ENCODE measurements at places on chromosomes 3 and 15.

- no peak for DNase-seq
These were observed 223.5 kb downstream of the DTWD1 start for GRCh38 chr15:49844390-49844789.

GRCh38 chr3:65732051-65732935 lies 306.4 kb downstream of the MAGI1 start:
- DNase-seq, result no peak

GRCh38 chr3:140974900-140975299 lies 33.3 kb downstream of the SLC25A36 start:
- DNase-seq, result no peak

DNA sequence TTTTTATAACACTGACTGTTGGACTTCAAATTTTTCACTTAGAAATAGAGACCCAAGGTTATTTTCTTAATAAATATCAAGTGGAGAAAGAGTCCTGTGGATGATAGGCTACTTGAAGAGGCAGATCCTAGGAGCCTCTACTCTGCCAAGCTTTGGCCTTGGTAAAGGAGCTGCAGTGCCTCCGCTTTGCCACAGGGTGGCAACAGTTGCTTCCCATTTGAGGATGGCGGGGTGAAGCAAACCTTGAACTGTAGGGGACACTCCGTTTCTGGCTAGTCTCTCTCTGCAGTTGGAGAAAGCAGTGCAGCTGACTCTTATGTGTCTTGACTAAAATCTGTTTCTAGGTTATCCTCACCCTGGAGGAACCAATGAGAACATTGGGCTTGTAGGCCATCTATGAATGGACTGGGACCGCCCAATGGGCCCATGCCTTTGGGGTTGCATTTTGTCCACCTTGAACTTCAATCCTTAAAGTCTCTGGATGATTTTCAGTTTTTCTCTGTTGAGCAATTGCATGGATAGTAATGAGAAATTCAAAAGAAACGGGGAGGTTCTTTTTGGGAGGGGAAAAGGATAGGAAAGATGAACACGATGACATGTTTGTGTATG lies 9.8 kb downstream of the SCG5 start:
- DNase-seq, result peak; percentile 28

DNA sequence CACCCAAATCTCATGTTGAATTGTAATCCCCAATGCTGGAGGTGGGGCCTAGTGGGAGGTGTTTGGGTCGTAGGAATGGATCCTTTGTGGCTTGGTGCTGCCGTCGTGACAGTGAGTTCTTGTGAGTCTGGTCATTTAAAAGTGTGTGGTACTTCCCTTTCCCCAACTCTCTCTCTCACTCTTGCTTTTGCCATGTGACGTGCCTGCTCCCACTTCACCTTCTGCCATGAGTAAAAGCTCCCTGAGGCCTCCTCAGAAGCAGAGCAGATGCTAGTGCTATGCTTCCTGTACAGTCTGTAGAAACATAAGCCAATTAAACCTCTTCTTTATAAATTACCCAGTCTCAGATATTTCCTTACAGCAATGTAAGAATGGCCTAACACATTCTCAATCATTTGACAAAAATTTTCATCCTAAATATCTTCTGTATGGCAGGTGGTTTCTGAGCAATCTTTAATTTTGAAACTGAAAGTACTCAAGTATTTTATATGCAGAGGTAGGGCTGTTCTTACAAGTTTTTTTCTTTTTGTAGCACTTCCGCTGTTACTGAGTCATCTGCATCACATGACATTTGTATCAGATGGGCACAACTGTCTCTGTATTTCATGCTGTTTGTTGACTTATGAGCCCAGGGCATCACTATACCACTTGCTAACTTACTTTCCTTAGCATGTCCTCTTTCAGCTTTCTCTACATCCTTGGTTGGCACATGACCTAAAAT lies 8.8 kb downstream of the RPL39L start:
- DNase-seq, result peak; percentile 75

DNA sequence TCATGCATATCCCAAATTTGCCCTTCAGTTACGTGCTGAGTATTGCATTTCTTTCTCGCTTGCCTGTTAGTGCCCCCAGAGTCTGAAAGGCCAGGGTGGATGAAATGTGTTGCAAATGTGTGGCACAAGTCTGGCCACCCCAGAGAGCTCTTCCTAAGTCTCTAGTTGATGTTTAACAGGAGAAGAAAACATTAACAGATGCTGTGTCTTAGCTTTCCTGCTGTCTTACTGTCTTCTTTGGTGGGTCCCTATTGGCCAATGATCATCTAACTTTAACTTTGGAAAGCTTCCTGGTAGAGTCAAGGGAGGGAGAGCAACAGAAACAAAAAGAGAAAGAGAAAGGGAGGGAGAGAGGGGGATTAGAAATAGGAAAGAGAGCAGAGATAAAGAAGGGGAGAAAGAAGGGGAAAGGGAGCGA lies 76.7 kb upstream of the P3H2 start:
- DNase-seq, result no peak

- no peak for DNase-seq
These were observed 3.9 kb upstream of the MAP1A start for GRCh38 chr15:43513550-43513949.

- no peak for DNase-seq
These were observed 5.1 kb downstream of the MIX23 start for GRCh38 chr3:122377975-122378374.

GRCh38 chr15:70023769-70024491 lies 73.8 kb downstream of the TLE3 start:
- no peak for DNase-seq

- DNase-seq, result no peak
These were observed 43.2 kb upstream of the PTPN23 start for GRCh38 chr3:47337656-47338055.

DNA sequence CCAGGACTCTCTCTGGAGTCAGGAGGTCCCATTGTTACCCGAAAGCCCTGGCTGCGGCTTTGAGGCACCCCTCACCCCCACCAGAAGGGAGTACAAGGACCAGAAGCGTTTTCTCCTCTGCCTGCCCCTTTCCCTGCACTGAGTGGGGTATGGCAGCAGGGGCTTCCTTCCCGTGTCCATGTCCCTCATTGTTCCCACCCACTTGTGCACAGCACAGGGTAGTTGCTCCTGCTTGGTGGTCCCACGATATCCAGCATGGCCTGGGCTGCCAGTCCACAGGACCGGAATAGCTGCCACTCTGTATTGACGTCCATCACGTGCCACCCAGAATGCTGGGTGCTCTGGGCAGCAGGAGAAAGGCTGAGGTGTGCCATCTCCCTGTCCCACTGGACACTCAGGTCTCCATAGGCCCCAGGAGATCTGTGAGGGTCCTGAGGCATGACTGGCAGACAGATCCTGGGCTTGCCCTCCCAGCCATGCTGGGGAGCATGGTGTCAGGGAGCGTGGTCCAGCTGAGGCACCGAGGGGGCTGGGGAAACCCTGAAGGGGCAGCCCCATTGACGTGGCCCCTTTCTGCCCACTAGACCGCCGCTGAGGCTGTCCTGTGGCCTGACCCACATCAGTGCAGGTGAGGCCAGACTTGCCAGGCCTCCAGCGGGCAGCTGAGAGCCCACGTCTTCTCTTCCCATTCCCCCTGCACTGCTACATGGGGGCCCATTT lies 45.3 kb upstream of the SEC22A start:
- DNase-seq, result no peak

DNA sequence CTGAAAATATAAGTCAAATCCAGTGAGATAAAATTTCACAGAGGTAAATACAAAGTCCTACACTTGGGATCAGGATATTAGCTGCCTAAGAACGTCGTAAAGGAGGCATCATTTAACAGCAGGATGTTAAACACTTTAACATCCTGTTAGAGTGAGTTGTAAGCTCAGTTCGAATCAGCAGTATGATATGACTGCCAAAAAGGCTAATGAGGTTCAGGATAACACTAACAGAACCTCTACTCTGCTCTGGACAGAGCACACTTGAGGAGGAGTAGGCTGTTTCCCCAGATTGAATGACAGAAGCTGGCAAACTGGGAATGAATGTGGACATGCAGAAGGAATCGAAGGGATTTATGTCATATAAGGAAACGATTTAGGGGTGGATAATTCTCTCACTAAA lies 227.1 kb upstream of the CD96 start:
- DNase-seq, result no peak

GRCh38 chr3:196639483-196640296 lies at the start of gene NRROS:
Gene NRROS (plus strand): TSS chr3:196639694. CDS start chr3:196654540, 14,846 bp downstream.
- DNase-seq, result peak; percentile 21

DNA sequence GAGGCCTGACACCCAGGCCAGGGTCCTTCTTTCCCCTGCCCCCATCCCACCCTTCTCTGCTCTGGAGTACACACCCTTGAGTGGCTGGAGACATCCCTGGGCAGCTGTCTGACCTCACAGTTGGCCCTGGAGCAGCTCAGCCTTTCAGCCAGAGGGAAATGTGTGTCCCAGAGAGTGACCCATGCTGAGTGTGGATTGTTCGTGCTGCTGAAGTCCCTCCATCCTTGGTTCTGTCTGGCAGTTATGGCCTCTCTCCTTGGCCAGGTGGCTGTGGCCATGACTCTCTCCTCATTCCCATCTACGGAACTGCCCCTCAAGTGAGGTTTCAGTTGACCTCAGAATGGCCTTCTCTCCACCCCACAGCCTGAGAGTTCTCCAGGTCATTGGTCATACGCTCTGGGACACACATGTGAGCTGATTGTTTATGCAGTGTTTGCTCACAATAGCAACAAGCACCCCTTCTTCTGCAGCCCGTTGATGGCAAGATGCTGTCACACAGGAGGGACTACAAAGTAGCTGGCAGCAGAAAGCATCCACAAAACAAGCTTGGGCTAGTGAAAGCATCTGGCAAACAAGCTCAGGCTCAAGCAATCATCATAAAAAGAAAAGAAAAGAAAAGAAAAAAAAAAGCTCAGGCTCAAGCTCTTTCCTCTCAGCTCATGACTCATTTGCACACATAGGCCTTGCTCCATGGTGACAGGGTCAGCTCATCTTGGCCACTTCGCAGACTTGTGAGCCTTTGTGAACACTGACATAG lies 55.3 kb upstream of the ITGA11 start:
- DNase-seq, result no peak

GRCh38 chr15:88635318-88635717 lies 3.5 kb upstream of the ISG20 start:
- peak; percentile 30 for DNase-seq

DNA sequence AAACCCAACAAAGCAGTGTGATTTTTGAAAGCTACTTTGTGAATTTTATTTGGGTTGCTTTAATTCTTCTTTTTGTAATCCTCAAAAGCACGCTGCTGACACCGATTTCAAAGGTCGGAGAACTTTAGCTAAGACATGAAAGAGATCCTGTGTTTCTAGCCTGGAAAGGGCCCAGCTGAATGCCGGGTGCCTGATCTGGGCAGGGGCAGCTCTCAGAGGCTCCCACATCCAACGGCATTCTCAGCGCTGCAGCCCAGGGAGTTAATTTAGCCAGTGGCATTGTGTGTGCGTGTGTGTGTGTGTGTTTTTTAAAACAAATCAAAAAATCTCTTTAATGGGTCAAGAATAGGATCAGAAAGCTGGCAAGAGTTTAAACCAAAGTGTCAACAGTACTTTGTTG lies 6.6 kb downstream of the RBP1 start:
- DNase-seq, result no peak

DNA sequence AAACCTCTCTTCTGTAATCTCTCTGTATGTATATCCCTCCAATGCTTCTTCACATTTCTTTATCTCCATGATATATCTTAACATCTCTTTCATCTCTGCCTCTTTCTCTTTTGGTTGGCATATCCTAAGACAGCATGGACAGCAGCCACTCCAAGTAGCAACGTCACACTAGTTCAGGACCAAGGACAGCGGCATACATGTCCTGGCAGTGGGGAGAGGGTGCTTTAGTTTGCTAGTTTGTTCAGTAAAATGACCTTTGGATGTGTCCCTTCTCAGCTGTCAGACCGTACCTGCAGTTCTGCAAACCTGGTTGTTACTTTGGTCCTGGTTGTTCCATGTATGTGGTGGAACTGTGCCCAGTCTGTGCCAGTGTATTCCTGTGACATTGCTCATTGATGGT lies 225.6 kb upstream of the ROPN1 start:
- no peak for DNase-seq

GRCh38 chr3:73601481-73601880 lies 23.3 kb downstream of the PDZRN3 start:
- DNase-seq, result no peak

- DNase-seq, result no peak
These were observed 601.7 kb downstream of the SI start for GRCh38 chr3:164476631-164477030.

DNA sequence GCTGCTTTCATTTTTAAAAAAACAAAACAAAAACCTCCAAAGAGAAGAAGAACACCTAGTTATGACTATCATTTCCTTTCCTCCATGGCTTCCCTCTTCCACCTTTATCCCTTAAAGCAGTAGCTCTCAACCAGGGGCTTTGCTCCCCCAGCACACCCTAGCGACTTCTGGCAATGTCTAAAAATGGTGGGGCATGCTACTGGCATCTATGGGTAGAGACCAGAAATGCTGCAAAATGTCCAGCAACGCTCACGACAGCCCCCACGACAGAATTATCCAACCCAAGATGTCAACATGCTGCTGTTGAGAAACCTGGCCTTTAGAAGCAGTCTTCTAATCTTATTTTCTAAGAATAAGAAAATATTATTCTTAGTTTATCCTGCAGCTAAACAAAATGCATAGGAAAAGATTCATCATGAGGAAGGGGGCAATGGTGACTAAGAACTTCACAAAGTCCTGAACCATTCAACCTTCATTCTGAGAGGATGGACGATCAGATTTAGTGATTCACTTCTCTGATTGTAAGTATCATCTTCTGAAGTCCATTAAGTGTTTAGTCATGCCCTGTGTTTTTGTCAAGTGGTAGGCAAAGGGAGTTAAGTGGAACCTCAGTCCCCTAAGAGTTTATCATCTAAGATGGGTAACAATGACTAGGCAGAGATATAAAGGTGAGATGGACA lies 81.7 kb downstream of the CCNL1 start:
- no peak for DNase-seq

- no peak for DNase-seq
These were observed 547.3 kb downstream of the MECOM start for GRCh38 chr3:169116056-169116693.

GRCh38 chr3:197522183-197522715 lies 33.5 kb downstream of the BDH1 start:
- no peak for DNase-seq

DNA sequence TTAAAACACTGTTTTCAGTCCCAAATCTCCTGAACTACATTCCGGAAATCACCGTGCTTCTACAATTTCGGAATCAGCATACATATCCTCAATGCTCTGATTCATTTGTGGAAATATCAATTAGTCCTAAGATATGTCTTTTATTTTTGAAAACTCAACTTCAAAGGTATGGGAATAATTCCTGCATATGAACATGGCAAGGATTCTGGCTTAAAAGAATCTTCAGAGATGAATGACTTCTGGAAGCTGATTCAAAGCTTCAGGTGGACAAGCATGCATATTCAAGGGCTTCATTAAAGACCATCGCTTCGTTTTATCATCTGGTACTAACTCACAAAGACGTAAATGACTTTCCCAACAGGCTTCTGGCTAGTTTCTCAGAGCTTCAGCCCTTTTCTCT lies 246.0 kb upstream of the LRRN1 start:
- DNase-seq, result no peak

DNA sequence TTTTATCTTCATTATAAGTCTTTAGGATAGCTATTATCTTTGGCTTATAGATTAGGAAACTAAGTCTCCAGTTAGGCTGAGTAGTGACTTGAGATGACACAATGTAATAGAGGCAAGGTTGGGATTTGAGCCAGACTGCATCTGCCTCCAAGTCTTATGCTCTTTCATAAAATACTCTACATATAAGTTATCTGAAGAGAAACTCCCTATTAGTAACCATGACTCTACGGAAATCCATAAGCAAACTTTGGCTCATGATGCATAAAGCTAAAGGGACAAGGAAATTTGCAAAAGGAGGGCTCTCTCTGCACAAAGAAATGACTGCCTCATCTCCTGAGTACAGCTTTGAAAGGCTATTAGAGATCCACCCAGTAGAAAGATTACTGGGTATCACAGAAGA lies 77.6 kb upstream of the FRMD4B start:
- DNase-seq, result no peak

GRCh38 chr3:155906900-155907299 lies 36.5 kb downstream of the GMPS start:
- DNase-seq, result no peak
